Non-pigmented ciliary epithelial cell (primary cell): ENCODE measurements at places on chromosomes 12 and 14.

DNA sequence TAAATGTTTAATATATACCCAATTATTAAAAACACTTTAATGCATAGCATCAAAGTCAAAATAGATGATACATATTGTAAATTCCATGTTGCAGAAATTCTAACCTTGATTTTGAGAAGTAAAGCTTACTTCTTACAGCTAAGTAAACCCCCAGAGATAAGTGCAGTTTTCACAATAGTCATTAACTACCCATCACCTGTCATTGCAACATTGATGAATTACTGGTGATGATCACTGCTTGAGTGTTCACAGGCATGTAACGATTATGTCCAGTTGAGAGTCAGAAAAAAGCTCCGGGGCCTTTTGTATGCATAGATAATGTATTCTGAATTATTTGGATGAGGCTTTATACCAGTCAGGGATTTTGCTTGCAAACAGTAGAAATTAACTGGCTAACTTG, 67.7 kb downstream of the ZNF664 start:
- DNase-seq: no peak

DNA sequence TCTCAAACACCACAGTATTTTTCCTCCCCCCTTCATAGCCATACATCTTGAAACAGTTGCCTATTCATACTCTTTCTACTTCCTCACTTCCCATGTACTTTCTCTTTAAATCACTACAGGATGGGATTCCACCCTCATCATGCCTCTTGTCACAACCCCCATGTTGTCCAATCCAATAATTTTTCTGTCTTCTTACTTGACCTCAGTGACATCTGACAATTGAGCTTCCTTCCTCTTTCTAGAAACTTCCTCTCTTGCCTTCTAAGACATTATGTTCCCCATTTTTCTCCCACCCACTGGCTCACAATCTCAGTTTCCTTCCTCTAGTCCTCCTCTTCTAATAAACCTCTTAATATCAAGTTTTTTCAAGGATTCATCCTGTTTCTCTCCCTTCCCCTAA, 5.3 kb downstream of the C2CD5 start:
- DNase-seq: no peak

DNA sequence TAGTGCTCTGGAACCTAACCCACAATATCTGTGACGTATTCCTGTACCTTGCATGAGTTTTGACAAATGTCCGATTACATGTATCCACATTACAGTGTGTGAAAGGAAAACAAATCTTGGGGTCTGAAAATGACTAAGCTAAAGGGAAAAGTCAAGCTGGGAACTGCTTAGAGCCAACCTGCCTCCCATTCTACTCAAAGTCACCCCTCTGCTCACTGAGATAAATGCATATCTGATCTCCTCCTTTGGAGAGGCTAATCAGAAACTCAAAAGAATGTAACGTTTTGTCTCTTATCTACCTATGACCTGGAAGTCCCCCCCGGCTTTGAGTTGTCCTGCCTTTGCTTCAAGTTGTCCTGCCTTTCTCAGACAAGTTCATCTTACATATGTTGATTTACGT, 34.0 kb upstream of the KIF21A start:
- DNase-seq: no peak

DNA sequence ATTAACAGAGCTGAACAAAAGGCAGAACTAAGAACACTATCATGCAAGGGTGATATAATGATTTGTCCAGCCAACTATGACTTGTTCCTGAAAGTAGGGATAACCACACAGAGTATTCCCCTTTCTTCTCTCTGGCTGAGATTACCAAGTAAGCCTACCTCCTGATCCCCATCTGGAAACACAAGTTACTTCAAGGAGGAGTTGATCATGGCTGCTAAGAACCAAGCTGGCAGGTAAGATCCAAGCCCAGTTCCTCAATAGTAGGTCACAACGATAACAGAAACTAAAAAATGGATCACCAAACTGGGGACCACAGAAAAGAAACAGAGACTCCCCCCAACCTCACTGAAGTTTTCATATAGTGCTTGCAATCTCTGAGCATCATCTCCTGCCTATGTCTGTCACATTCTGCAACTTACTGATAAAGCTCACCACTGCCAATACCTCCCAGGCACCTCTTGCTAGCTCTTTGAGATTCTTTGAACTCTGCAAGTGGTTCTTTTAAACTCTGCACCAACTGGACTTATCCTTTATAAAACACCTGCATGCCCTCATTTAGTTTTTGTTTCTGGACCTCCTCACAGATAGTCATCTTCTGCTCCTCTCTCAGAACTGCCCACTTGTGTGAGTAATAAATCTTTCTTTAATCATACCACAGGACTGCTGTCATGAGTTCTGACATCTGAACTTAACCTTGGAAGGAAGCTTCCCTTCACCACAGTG, 76.6 kb downstream of the LRP6 start:
- no peak for DNase-seq

GRCh38 chr12:70831543-70831942, 89.0 kb downstream of the PTPRR start:
- no peak for DNase-seq

- DNase-seq: no peak
Measured at GRCh38 chr12:106696071-106696470, 78.4 kb upstream of the RIC8B start.

GRCh38 chr14:41298328-41298690, 308.4 kb upstream of the LRFN5 start:
- DNase-seq: no peak

- DNase-seq: no peak
Measured at GRCh38 chr14:97107760-97108159, 310.6 kb downstream of the VRK1 start.

DNA sequence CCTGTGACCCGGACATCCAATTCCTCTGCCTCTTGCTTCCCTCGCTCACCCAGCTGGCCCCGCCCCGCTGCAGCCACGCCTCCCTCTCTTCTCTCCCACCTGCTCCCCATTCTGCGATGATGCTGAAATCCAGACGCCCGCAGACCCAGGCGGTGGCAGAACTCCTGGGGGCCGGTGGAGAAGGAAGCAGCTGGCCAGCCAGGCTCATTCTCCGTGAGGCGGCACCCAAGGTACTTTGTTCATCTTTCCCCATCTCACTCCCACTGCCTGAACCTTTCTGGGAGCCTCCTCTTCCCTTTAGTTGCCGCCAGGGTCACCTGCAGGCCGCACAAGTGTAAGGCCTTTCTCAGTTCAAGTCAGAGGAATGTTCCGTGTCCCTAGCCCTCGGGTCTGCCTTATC, 35.7 kb downstream of the FOXN4 start:
- DNase-seq: no peak

DNA sequence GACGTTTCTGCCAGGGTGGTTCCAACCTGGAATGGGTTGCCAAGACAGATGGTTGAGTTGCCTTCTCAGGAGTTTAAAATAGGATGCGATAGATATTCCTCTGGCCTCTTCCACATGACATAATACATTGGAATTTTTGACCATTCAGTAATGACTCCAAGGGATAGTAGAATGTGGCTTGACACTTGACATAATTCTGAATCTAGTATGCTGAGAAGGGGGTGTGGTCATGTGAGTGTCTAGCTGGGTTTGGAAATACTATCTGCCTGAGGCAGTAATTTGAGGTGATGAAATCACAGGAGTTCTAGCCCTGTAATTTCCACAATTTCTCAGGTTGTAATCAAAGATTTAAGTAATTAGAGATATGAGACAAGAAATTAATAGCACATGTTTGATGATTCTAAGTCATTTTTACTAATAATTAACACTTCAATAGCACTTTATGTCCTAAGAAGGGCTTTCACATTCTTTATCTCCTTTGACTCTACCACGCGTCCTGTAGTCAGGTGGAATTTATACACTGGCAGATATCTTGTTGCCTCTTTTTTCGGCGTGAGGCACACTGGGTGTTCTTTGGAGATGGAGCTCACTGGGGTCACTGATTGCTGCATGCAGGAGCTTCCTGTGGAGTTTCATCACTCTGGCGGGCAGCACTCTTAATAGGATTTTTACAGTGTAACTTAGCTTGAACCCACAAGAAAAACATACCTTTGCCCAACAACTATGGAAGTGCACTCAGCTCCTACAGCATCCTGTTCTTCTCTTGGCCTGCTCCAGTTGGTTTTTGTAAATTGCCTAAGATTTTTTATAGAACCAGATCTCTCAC, 3.2 kb upstream of the AMIGO2 start:
- DNase-seq: peak; percentile 88

GRCh38 chr14:102824832-102825231, 47.6 kb downstream of the TRAF3 start:
- DNase-seq: peak; percentile 47

DNA sequence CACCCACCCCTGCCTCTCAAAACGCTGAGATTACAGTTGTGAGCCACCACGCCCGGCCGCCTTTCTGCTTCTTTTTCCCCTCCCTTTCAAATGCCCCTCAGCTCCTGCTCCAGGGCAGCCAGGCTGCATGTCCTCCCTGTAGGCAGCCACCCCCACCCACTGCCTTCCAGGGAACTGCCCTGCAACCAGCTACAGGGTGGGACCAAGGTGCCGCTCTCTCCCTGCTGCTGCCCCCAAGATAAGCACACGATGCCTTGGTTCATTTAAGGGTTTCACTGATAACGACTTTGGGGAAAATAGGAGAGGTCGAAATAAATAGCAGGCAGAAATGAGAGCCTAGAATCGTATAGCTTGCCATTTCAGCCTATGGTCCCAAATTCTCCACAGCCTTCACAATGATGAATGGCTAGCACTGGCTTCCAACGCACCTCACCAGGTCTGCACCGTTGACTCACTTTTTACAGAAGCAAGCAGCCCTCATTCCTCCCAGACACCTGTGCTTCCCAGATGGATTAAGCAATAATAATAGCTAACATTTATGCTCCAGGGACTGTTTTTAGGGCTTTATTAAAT, 40.7 kb downstream of the ATG14 start:
- DNase-seq: no peak
